ENCODE measurements at places on chromosomes 7 and 10.
A peak's percentile ranks its signal among the peaks of the same experiment; 100 is the strongest.

DNA sequence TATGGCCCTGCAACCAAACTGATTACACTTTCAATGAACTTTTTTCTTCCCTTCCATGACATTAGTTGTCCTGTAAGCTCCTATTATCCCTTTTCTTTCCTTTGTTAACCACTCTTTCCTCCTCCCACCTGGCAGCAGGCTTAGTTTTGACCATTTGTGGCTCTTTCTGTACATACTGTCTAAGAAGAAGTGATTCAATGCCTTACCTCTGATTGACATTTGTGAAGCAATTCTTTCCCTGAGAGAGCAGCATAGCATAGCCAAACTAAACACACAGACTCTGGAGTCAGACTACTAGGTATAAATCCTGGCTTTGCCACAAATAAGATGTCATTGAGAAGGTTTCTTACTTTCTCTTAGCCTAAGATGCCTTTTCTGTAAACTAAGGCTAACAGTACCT lies 48.9 kb downstream of the AHR start:
- DNase-seq: no peak

DNA sequence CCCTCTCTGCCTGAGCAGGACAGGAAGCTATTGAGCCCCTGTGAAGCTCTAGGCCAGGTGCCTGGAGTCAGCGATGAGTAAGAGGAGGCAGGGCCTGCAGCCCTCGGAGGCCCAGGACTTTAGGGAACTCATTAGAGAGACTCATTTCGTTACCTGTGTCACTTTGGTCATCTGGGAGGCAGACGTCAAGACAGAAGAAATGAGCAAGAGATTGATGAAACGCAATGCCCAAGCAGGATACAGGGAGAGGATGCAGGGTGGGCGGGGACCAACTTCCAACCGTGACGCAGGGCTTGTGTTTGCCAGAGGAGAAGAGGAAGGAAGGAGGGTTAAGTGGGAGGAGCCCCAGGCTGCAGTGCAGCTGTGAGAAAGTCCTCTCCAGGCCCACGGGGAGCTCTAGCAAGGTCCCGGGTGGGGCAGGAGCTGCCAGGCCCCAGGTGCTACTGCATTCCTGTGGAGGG lies 26.4 kb upstream of the GNA12 start:
- peak; percentile 66 for DNase-seq

GRCh38 chr10:61028861-61029361 lies 84.9 kb upstream of the RHOBTB1 start:
- DNase-seq: no peak

DNA sequence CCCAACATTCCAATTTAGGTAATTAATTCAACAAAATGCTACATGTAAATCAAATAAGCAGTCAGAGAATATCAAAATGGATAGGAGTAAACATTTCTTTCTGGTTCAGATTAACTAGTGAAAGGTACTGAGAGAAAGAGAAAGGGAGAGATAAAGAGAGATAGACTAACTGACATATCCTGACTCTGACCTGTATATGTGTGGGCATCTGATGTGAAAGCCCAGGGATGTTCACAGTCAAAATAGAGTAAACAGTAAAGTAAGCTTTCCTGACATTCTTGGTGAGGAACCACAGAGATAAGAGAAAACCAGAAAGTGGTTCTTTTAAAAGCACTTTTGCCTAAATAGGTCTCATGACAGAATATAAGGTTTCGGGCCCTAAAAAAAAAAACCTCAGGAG lies 37.5 kb upstream of the ANK3 start:
- DNase-seq: no peak

GRCh38 chr7:116142850-116143249 lies 67.5 kb upstream of the TES start:
- DNase-seq: no peak

DNA sequence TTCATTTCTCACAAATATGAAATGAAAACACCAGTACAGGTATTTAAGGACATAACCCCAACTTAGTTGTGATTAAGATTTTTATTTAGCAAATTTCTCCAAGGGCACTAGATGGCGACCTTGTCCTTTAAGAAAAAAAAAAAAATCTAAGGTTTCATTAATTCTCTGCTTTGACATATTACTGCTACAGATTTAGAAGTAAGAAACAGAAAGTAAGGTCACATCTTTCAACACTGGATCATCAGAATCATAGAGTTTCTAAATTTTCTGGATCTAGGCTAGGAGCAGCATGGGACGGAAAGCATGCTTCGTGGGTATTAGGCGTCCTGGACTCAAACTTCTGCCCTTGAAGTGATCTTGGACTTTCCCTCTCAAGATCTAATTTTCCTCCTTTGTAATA lies 85.5 kb upstream of the PRKG1 start:
- DNase-seq: no peak

- no peak for DNase-seq
Measured at GRCh38 chr7:157519798-157520244, 183.0 kb downstream of the DNAJB6 start.

DNA sequence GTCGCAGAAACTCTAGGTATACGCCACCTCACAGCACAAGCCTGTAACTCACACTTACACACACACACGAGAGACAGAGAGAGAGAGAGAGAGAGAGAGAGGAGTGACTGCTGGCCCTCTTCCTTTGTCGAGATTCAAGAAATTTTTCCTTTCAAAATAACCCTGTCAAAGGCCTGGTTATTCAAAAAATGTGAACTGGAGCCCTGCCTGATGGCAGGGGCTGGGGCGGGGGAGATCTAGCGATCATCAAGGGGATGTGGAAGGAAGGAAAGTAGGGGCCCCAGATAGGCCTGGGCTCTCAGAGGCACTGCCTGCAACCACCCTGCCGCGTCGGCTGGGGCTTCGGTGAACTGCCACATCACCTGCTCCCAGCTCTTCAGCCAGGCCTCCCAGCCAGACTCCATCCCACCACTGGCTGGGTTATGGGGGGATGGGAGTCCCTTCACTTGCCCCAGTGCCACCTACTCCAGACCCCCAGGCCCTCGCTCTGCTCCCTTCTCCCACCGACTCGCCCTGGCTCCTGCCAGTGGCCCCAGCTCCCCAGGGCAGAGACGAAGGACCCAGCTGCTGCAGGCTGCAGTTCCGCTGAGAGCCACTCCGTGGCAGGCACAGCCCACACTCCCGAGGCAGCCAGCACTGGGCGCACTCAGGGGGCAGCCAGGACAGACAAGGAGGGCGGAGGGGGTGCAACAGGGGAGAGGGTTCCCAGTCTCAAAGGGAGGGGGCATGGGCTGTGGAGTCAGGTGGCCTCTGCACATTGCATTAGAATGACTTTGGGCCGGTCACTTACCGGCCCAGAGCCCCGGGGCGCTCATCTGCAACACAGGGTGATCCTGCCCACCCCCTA lies 15.3 kb downstream of the KCNH2 start:
- DNase-seq: peak; percentile 92

GRCh38 chr10:44306147-44306710 lies 78.7 kb downstream of the CXCL12 start:
- no peak for DNase-seq

DNA sequence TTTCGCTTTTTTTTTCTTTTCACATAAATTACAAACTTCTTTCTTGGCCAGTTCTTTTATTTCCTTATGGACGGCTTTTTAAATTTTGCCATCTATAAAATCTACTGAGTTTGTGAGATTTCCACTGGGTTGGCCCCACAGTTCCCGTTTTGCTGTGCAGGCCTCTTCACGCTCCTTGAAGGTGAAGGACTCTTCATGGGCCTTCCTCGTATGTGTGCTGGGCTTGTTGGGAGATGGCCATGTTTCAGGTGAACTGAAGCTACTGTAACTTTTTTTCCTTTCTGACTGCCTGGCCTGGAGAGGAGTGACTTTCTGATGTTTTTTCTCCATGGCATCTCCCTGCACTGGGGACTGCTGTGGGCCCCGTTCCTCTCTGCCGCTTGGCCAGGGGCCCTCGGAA lies 262.4 kb downstream of the COBL start:
- no peak for DNase-seq

GRCh38 chr7:31633894-31634494 lies 53.0 kb upstream of the PPP1R17 start:
- DNase-seq: peak; percentile 35

GRCh38 chr10:98100476-98100875 lies 34.0 kb upstream of the R3HCC1L start:
- DNase-seq: no peak

- no peak for DNase-seq
Measured at GRCh38 chr10:29028486-29028885, 260.4 kb upstream of the LYZL1 start.

GRCh38 chr10:95445223-95445836 lies 115.8 kb downstream of the SORBS1 start:
- no peak for DNase-seq

- DNase-seq: no peak
Measured at GRCh38 chr10:93742633-93743349, 14.9 kb upstream of the LGI1 start.

- DNase-seq: no peak
Measured at GRCh38 chr7:91041901-91042484, 222.2 kb upstream of the FZD1 start.

DNA sequence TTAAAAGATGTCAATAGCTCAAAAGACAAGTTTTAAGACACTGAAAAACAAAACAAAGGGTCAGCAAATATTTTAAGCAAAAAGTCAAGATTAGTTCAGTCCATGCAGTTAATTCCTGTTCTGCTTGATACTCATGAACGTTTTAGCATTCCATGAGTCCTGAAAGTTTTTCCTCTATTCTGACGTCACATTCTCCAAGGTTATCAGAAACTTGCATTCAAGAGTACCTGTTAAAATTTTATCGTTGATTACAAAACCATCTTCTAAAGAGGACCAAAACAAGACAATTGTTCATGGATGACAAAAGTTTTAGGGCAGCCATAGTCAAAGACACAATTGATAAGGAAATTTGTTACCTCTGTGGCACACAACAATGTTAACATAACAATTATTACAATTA lies 52.5 kb upstream of the VOPP1 start:
- DNase-seq: no peak

DNA sequence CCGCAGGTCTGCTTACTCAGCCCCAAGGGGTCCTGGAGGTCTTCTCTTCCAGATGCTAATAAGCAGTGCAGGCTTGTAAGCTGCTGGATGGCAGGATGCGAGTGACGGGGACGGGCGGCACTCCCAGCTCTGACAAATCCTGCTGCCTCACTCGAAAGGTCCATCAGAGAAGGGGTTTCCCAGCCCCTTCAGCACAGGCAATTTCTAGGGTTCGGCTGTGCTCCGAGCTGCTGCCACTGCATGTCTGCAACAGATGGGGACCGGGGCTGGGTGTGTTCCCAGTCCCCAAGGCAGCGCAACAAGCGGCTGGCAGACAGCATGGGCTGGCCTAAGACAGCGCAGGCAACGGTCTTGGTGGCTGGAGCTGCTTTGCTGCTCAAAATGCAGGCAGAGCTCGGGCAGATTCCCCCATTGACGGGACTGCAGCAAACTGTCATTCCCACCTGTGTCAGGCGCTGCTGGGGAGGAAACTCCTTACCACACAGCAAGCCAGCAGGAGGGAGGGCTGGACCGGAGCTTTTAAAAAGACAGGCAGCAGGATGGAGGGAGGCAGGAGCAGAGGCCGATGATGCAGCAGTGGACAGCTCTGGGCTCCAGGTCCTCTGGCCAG lies 62.4 kb downstream of the PRKAG2 start:
- DNase-seq: no peak

DNA sequence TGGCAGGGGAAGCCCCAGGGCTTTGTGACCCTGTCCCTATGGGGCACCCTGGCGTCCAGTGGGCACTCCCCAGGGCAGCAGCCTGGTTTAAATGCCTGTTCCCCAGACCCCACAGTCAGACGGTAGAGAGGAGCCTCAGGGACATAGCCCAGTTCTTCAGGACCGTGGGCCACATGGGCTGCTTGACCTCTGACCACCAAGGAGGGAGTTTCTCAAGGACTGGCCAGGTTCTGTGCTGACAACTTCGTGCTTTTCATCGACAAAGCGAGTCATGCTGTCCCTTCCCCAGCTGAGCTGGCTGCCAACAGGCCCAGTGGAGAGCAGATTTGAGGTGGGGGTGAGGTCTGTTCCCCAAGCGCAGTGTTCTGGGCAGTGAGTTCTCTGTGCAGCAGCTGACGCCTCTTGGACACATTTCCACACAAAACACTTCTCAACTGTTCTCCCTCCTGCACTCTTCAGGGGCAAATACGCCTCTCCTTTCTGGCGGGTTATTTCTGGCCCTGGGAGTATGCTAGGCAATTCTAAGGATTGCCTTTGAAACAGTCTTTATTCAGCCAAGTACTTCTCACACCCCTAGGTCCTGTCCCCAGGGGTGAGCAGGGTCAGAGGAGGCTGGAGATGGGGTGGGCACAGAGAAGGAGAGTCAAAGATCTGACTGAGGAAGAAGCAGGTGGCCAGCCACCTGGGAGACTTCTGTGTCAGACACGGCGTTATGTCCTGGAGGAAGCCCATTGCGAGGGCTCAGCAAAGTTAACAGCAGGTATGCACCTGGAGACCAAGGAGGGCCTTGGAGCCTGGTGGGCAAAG lies 57.3 kb upstream of the CAMK2B start:
- DNase-seq: peak; percentile 15

GRCh38 chr10:59006511-59007306 lies 169.7 kb upstream of the PHYHIPL start:
- no peak for DNase-seq

GRCh38 chr7:77866370-77866769 lies 67.8 kb downstream of the PHTF2 start:
- DNase-seq: no peak

- no peak for DNase-seq
Measured at GRCh38 chr10:55822096-55822495, 539.0 kb downstream of the ZWINT start.

GRCh38 chr10:100518761-100519241 lies 860 bp downstream of the SEC31B start:
- DNase-seq: peak; percentile 63

DNA sequence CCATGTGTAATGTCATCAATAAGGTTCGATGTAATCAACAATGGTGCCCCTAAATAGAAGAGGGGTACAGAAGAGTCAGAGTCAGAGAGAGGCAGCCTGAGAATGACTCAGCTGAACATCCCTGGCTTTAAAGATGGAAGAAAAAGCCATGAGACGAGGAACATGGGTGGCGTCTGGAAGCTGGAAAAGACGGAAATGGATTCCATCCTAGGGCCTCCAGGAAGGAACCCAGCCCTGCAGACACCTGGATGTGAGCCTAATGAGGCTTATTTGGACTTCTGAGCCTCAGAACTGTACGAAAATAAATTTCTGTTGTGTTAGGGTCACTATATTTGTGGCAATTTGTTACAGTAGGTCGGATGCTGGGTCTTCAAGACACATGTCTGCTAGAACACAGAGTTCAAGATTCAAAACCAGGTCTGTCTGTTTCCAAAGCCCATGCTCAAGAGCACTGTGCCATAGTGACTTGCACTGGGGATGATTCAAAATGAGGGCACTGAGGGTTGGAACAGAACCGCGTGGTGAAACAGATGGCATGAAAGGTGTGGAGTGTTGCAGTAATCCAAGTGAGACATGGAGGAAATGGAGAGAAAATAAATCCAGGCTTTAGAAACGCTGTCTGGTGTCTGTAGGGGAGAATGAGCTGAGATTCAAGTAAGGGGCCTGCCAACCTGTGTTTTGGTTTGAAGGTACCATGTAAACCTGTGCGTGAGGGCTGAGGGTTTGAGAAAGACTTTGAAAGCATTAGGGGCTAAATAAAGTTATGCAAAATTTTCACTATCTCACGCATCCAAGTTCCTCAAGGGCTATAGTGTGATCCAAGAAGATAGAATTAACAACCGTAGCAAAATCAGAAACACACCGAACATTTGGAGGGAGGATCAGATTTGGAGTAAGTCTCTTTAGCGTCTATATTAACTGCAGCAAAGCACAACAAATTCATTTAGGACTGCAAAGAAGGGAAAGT lies 849.1 kb upstream of the AUTS2 start:
- DNase-seq: no peak

GRCh38 chr7:135353832-135354231 lies 120.2 kb downstream of the STRA8 start:
- DNase-seq: no peak
